ENCODE measurements at places on chromosomes 12 and 14.

- no peak for DNase-seq
Measured at GRCh38 chr12:124386661-124387527, 92.0 kb downstream of the RFLNA start.

DNA sequence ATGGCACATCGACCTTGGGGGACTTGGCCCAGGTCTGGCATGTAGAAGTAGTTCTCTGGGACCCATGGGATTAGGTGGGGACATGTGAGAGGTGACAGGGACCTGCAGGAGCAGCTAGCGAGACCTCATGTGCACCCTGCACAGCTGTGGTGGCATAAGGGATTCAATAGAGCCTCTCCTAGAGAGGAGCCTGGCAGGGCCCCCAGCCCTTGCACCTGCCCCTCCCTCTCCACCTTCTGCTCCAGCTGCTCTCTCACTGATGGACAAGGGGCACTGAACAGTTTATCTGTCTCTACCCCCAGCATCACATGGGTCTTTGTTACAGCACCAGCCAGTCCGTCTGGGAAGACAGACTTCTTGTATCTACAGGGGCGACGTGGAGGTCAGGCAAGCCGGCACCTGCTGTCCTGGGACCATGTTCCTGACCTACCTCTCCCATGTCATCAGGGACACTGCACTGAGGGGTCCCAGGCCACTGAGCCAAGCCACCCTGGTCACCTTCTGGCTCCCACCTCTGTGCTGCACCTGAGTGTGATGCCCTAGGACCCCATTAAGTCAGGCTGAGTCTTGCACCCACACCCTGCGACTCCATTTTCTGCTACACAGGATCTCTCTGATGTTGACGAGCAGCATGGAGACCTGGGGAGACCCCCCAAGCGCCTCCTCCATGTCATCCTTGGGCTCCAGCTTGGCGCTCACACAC lies 32.6 kb downstream of the DDX11 start:
- DNase-seq, result no peak

DNA sequence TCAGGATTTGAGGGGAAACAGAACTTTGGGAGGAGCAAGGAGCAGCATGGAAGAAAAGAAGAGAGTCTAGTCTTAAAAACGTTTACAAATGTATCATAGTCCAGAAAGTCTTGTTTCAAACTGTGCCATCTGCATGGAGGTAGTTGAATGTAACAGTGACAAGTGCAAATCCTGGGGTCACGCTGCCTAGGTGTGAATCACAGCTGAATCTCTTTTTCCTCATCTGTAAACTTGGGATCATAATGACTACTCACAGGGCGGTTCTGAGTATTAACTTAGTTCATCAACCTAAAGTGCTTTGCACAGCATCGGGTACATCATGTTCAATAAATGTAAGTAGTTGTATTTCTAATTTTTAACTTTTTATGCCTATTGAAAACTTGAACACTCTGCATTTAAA lies 208.5 kb downstream of the CHST11 start:
- DNase-seq, result no peak

- DNase-seq, result no peak
Measured at GRCh38 chr12:124273630-124274029, 21.3 kb upstream of the RFLNA start.

DNA sequence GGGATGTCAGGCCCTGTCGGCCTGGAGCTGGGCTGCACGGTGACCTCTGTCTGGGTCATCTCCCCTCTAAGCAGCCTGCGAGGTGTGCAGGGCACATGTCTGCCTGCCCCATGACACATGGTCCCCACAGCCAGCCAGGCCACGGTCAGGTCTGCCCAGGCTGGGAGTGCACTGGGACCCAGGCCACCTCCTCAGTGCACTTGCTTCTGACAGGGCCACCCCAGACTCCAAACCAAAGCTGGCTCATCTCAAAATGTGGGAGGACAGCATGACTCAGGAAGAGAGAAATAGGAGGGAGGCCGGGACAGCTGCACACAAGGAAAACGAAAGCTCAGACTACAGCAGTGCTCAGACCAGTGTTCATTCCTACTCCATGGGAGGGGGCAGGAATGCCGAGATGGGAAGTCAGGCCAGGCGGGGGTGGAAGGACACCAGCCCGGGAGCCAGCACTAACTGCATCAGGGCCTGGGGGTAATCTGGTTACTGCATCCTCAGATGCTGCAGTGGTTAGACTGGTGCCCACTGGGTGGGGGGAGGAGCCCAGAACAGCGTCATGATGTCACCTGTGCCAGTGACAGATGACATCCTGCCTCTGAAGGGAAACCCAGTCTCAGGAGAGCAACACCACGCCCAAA lies 4.0 kb downstream of the P2RX2 start:
- DNase-seq, result no peak

GRCh38 chr12:118052324-118053070 lies 8.5 kb downstream of the WSB2 start:
- no peak for DNase-seq

DNA sequence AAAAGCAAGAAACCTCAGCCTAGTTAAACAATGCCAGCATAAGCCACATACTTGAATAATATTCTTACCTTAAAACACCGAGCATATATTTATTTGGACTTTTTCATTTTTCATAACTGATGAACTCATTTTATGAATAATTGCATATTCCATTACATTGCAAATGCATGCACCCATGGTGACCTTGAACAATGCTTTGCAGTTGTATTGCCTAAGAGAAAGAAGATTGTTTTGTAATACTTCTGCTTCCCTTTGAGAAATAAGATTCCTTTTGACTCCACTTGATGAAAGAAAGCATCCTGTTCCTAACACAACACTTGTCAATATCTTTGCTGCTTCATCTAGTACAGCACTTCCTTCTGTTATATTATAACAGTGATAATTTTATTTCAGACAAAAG lies 1182.2 kb downstream of the FLRT2 start:
- no peak for DNase-seq

DNA sequence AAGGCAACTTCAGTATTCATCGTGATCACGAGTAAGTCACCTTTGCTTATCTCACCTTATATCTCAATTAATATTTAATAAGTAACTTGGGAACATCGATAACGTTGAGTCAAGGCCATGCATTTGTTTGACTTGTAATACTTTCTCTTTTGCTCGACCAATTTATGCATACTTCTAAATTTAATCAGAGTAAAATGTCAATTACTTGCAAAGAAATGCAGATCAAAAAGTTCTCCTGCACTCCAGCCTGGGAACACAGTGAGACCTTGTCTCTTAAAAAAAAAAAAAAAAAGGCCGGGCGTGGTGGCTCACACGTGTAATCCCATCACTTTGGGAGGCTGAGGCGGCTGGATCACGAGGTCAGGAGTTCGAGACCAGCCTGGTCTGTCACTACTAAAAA lies 11.8 kb upstream of the HIP1R start:
- no peak for DNase-seq

DNA sequence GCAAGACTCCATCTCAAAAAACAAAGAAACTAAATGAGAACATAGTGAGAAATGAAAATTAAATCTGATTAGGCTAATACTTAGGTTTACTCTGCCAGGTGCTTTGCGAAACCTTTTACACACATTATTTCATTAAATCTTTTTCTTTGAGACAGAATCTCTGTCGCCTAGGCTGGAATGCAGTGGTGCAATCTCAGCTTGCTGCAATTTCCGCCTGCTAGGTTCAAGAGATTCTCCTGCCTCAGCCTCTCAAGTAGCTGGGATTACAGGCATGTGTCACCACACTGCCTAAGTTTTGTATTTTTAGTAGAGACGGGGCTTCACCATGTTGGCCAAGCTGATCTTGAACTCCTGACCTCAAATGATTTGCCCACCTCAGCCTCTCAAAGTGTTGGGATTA lies 21.9 kb upstream of the EEA1 start:
- no peak for DNase-seq

GRCh38 chr12:6273205-6273540 lies 37.3 kb upstream of the PLEKHG6 start:
- no peak for DNase-seq

GRCh38 chr12:98594050-98594835 lies 757 bp downstream of the SLC25A3 start:
- no peak for DNase-seq

DNA sequence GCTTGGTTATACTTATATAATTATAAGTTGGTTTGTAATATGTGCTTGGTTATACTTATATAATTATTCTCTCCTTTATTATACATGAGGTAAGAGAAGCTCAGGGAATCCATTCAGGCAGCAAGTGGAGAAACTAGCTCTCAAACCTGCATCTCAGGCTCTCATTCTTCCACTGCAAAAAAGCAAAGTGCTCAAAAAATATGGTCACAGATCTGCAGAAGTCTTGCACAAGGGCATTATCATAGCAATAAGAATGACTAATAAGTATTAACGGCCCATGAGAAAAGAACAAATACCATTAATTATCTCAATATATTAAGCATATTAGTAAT lies 476 bp upstream of the TRAFD1 start:
- DNase-seq, result no peak

DNA sequence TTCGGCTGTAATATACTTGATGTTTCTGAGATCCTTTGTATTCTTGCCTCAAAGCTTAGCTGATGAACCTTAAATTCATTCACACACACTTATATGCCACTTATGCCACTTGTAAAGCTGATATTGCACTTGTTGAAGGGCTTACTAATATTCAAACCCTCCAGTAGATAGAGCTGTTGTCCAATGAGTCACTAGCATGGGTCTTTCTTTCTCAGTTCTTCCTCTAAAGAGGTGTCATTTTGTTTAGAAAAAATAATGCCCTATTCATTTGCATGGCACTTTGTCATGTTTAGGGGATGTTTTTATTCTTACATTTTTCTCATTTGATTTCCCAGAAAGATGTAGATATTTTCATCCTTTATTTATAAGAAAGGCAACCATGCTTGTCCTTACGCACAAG lies 56.4 kb downstream of the MON2 start:
- no peak for DNase-seq

GRCh38 chr14:50717811-50718210 lies 49.7 kb upstream of the SAV1 start:
- no peak for DNase-seq

- no peak for DNase-seq
Measured at GRCh38 chr12:48873096-48873495, 7.4 kb upstream of the RND1 start.

- no peak for DNase-seq
Measured at GRCh38 chr12:14369311-14369710, 3.8 kb downstream of the ATF7IP start.

GRCh38 chr12:40946612-40947194 lies 241.4 kb upstream of the PDZRN4 start:
- DNase-seq, result no peak

- no peak for DNase-seq
Measured at GRCh38 chr12:131250028-131250950, 296.6 kb downstream of the ADGRD1 start.

- no peak for DNase-seq
Measured at GRCh38 chr14:99436247-99437180, 44.1 kb downstream of the SETD3 start.

DNA sequence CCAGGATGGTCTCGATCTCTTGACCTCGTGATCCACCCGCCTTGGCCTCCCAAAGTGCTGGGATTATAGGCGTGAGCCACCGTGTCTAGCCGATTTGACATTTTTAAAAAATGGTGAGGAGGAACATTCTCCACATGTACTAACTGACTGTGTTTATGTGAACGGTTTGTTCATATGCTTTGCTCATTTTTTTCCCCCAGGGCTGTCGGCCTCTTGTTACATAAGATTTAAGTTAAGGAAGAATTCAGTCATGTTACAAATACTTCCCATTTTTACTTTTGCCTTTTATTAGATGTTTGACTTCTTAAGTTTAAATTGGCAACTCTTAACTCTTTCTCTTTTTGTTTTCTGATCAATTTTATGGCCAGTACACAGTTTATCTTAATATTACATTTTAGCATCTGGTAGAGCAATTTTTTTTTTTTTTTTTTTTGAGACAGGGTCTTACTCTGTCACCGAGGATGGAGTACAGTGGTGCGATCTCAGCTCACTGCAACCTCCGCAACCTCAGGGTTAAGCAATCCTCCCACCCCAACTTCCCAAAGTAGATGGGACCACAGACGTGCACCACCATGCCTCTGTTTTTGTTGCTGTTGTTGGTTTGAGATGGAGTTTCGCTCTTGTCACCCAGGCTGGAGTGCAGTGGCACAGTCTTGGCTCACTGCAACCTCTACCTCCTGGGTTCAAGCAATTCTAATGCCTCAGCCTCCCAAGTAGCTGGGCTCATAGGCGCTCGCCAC lies 9.6 kb downstream of the GNS start:
- DNase-seq, result no peak

- DNase-seq, result no peak
Measured at GRCh38 chr12:114405519-114406271, at the start of gene TBX5. TBX5 (minus strand) TSS chr12:114406144; CDS start chr12:114403898, 2,246 bp downstream.

GRCh38 chr14:47346849-47347248 lies 328.6 kb downstream of the MDGA2 start:
- no peak for DNase-seq

DNA sequence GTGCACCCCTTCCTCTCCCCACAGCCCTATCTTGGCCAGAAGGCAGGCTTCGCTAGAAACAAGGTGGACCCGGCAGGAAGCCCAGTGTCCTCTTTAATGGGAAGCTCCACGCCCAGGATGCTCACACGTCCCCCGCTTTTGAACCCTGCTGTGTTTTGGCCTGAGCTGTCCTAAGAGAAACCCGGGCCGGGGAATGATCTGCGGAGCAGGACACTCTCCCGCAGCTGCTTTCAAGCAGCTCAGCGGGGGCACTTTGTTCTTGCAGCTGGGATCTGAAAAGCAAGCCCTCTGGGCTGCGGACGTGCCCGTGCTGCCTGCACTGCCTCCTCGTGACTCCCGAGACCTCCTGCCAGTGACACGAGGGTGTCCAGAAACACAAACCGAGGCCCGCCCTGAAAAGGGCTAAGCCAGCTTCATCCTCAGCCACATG lies 30.0 kb downstream of the SCARB1 start:
- DNase-seq, result no peak

GRCh38 chr14:59829469-59830337 lies 40.9 kb downstream of the RTN1 start:
- DNase-seq, result no peak

- no peak for DNase-seq
Measured at GRCh38 chr12:132690112-132690511, 2.7 kb downstream of the PXMP2 start.

DNA sequence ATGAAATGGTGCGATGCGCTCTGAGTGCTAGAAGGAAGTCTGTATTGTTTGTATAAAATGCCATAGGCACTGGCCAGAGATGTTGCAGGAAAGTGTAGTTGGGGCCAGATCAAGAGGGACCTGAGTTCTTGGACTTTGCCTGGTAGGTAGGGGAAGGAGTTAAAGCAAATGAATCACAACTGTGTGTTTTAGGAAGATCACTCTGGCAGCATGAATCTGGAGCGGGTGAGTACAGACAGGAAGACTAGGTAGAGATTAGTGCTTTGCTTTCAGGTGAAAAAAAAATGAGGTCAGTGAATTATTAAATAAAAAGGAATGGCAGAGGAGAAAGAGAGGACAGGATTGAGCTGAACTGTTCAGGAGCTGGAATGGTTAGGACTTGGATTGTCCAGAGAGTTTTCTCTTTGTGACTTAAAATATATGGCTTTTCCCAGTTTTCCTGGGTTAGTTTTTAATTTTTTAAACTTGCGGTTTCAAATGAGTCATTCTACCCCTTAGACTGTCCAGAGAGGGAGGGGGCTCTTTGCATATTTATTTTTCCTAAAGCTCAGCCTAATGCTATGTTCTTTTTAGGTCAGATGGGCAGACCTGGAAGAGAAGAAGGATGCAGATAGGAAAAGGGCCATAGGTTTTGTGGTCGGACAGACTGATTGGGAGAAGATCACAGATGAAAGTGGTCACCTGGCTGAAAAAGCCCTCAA lies 41.1 kb downstream of the PROX2 start:
- DNase-seq, result no peak
